ENCODE measurements at places on chromosomes 3 and 15.

DNA sequence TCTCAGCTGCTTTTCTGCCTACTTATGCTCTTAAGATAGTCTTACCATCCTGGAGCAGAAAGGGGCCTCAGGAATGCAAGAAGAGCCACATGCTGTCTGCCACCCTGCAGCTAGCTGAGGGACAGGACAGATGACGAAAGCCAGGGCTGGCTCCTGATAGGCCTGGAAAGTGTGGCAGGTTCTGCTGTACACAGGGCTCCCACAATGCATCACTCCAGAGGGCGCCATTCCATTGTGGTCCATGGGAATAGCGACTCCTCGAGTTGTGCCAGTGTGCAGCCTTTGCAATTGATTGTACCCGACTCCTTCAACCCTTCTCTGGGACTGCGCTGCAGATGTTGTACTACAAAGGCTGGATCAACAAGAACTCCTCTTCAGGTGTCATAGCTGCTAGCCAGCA, 11.2 kb downstream of the ACAN start:
- no peak for DNase-seq

DNA sequence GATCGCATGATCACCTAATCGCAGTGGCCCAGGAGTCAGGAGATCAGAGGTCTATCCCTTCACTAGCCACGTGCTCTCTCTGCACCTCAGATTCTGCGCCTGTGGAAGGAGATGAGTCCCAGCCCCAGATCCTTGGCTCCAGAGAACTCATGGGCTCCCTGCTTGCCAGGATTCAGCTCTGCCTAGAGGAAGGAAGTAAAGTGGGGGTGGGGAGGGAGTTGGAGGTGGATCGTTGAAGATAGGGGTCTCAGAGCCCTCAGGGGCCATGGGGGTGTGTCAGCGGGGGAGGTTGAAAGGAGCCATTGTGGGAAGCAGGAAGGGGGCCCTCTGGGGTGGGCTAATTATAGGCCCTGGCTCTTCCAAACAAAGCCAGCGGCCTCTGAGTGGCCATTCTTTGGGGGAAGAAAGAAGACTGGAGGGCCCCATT, 11.3 kb upstream of the STRA6 start:
- no peak for DNase-seq

- no peak for DNase-seq
Measured at GRCh38 chr3:183487896-183488295, 59.5 kb upstream of the MCF2L2 start.

GRCh38 chr15:51382787-51383186, 41.3 kb downstream of the GLDN start:
- no peak for DNase-seq

- no peak for DNase-seq
Measured at GRCh38 chr15:66785637-66786036, 83.6 kb downstream of the SMAD6 start.

GRCh38 chr3:113783980-113784379, 37.1 kb downstream of the ATP6V1A start:
- no peak for DNase-seq

GRCh38 chr3:112744106-112744505, 102.6 kb downstream of the CD200R1L start:
- no peak for DNase-seq

DNA sequence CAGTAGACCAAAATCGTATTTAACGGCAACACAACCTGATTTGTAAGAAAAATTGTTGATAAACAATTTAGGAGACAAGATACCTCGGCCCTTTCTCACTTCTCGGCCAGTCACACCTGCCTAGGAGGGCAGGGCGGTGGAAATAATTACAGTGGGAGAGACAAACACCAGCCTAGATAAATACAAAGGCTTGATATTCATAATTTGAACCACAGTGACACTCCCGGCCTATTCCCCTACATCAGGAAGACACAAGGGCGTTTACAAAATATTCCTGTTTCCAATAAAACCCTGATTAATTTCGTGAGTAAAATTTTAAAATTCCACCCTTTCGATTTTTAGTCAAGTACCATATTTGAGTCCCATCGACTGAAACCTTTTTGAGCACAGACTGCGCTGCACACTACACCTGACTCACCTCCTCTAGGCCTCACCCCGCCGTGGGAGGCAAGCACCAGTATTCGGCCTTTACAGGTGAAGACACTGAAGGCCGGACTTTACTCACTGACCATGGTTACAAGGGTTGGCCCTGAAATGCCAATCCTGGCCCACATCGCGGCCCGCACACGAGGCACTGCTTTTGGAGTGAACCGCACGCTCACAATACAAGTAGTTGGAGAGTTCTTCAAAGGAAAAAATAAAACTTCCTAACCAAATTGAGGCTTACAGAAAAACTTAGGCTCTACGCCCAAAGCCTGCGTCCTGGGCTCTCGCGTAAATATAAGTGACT, 794 bp downstream of the ARPP19 start:
- DNase-seq = no peak

DNA sequence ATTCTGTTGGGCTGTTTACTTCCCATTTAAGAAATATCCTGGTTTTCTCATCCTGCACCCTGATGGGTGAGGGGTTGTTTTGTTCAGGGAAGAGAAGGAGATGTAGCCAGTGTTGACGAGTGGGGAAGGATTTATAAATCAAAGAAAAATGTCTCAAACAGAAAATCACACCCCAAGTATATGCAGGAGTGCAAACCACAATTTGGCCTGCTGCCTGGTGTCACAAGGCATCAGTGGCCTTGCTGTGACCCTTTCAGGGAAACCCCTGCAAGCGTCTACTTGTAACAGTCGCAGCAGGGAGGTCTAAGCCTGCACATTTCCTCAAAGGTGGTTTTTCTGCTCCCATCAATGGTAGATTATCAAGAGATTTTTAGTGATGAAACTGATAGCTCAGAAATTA, 132.6 kb upstream of the LRRN1 start:
- no peak for DNase-seq

DNA sequence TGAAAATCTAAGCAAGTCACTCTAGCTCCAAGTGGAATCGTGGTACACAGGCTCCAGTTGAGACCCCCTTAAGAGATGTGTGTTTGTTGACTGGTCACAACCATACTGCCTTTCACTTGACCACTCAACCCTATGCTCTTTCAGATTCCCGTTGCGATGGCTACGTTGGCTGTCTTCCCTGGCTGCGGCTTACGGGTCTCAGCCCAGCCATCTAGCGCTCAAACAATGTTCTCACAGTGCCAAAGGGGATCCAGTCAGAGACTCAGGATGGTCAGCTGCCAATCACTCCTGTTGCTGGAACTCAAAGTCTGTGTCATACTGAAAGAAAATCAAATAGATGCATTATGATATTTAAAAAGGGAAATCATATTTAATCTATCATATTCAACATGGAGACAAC, 237.6 kb downstream of the ITPR1 start:
- no peak for DNase-seq

DNA sequence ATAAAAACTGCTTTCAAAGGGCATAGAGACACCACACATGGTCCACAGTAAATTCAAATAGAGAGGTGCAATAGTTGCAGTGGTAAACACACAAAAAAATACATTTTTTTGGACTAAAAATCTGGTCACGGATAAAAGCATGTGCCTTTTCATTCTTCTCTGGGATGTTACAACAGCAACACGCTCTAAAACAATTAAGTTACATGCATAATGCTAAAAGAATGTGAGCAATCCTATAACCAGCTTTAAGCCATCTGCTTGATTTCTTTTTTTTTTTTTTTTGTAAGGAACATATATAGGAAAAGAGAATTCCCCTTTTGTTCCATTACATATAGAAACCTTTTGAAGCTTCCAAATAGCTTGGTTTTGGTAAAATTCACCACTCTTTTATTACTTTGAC, 20.0 kb downstream of the WNT5A start:
- DNase-seq = no peak

DNA sequence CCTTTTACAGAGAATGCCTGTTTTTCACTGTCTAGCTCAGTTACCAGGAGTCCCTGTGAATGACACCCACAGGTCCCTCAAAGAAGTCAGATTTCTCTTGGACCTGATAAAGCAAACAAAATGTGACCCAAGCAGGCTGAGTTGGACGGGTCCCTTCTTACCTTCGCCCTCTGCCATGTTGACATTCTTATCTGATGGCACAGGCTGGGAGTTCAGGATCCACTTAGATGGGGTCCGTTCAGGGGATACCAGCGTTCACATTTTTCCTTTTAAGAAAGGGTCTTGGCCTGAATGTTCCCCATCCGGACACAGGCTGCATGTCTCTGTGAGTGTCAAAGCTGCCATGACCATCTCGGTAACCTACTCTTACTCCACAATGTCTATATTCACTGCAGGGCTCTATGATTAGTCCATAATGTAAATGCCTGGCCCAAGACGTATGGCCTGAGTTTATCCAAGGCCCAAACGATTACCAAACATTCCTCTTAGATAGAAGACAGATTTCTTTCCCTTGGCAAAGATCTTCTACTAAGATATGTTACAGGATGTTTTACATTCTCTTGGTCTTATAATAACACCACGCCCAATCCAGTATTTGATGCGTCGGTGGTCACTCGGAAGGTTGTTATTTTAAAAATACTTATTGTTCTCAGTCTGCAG, 179.1 kb downstream of the THSD4 start:
- DNase-seq = no peak

DNA sequence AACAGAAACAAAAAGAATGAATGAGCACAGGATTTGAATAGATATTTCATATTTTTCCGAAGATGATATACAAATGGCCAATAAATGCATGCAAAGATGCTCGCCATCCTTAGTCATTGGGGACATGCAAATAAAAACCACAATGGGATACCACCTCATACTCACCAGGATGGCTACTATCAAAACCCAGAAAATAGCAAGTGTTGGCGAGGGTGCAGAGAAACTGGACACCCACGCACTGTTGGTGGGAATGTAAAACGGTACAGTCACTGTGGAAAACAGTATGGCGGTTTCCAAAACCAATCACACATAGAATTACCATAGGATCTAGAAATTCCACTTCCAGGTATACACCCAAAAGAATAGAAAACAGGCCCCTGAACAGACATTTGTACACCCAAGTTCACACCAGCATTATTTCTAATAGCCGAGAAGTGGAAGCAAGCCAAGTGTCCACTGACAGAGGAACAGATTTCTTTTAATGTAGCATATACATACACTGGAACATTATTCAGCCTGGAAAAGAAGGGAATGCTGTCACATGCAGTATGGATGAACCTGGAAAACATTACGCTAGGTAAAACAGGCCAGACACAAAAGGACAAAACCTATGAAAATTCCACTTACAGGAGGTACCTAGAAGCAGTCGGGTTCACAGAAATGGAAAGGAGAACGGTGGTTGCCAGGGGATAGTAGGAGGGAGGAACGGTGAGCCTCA, 3.6 kb downstream of the RNF168 start:
- no peak for DNase-seq

GRCh38 chr3:136620436-136620835, 131.7 kb downstream of the STAG1 start:
- no peak for DNase-seq

GRCh38 chr15:99734575-99734974, 1.3 kb upstream of the LYSMD4 start:
- no peak for DNase-seq

DNA sequence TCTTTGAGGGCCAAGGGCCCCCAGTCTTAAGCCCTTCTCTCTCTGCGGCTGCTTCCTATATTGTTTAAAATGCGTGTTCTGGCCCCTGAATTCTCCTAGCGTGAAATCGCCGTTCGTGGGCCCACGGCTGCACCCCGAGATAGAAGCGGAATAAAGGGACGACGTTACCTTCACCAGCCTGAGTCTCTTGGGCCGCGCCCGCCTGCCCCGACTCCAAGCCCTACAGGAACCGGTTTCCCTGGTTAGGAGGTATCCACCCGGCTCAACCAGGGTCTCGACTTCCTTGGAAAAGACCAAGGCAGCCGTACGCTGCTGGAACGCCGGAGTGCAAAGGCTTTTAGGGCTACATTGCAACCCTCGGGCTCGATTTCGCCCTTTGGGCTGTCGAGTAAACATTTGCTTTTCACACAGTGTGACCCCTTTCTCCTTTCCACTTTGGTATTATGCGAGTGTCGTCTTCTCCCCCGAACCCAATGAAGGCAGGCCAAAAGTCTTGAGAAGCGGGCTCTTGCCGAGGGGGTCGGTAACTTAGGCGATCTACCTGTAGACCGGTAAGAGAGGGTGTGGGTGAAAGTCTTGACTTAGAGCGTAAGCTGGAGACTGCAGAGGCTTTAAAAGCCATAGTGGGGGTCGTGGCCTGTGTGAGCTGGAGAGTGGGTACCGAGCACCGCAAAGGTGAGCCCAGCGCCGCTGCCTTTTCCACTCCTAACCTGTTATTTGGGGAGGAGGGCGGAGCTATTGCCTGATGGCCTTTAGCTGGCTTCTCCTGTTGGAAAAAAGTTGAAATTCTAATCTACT, 2.0 kb downstream of the TRIM71 start:
- DNase-seq = no peak

GRCh38 chr3:153061938-153062528, 100.0 kb upstream of the RAP2B start:
- DNase-seq = no peak

DNA sequence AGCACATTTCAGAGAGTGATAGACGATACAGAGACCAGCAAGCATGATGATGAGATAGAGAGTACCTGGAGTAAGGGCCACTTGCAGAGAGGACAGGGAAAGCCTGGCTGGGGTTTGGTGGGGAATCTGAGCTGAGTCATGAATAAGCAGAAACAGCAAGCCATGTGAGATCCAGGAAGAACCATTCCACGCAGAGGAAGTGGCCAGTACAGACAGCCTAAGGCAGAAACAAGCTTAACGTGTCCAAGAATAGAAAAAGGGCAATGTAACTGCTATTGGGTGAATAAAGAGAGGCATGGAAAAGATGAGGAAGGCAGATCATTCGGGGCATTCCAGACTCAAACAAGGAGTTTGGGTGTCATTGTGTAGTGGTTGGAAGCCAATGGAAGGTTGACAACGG, 816.3 kb upstream of the CFAP20DC start:
- DNase-seq = no peak

- DNase-seq = no peak
Measured at GRCh38 chr3:147312786-147313280, 93.5 kb downstream of the ZIC4 start.

DNA sequence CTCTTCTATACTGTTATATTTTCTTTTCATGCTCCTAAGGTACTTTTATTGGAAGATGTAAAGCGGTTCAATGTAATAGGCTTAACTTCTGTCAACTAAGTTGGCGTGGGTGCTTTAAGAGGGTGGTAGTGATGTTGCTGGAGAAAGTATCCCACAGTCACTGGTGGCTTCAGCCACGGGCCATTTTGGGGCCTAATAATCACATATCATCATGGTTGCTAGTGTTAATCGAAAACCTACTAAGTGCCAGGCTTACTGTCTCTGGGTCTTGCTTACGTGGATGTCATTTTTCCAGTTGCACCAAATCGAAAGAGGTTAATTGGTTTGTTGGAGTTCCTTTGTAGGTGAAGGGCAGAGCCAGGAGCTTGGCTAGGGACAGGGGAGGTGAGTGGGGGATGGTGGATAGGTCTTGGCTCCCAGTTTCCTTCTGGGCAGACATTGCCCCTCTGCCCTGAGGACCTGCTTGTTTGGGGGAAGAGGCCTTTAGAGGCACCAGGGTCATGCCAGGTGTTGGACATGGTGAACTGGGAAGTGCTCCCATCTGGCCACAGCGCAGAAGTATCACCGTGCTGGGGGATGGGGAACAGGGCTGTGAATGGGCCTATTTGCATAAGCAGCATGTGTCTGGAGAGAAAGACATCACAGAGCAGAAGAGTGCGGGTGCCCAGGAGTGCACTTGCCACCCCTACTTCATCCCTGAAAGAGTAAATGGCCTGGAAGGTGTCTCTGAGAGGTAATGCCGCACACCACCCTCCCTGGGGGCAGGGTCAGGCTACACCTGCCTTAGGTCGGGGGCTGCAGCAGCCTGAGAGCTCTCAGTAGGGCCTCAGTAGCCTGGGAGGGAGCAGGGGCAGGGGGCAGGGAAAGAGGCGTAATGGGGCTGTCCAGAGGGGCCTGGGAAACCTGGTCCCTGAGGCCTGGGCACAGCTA, 62.4 kb upstream of the POLG start:
- no peak for DNase-seq

Data from cortex of kidney (tissue), 1 donor.